ENCODE measurements at places on chromosomes 2 and 18.

DNA sequence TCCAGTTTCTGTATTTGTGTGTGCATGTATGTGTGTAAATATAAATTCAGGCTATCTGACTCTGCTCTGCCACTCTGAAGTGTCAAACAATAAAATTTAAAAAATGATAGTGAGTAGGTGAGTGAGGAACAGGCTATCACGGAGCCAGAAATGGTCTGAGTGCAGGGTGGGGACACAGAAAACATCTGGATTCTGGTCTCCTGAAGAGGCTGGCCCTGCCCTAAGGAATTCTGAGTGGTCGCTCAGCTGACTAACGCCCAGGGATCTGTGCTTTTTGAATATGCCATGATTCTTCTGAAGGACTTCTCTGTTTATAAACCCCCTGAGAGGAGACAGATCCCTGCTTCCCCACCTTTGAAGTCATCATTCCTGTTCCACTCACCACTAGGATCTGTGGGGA lies 353.9 kb upstream of the GYPC start:
- no peak for DNase-seq

DNA sequence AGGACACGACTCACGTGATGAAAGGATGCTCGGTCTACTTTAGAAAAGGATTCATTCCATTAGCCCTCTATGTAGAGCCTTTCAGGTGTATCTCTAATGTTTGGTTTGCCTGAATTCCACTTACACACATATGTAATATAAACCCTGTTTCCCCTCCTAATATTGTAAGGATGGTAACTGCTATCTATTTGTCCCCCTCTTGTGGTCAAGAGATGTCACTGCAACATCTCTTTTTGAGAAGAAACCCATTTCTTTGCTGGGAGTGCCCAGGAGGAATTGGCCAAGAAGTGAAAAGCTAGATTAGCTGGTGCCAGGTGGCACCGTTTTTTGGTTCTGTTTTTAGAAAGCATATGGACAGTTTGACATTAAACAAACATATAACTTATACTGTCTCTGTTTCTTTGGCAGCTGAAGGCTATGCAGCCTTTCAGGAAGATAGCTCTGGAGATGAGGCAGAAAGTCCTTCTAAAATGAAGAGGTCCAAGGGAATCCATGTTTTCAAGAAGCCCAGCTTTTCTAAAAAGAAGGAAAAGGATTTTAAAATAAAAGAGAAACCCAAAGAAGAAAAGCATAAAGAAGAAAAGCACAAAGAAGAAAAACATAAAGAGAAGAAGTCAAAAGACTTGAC lies 41.2 kb downstream of the RALBP1 start:
- DNase-seq = peak; percentile 54

- no peak for DNase-seq
Observed at GRCh38 chr2:102789349-102790090, 27.7 kb downstream of the TMEM182 start.

DNA sequence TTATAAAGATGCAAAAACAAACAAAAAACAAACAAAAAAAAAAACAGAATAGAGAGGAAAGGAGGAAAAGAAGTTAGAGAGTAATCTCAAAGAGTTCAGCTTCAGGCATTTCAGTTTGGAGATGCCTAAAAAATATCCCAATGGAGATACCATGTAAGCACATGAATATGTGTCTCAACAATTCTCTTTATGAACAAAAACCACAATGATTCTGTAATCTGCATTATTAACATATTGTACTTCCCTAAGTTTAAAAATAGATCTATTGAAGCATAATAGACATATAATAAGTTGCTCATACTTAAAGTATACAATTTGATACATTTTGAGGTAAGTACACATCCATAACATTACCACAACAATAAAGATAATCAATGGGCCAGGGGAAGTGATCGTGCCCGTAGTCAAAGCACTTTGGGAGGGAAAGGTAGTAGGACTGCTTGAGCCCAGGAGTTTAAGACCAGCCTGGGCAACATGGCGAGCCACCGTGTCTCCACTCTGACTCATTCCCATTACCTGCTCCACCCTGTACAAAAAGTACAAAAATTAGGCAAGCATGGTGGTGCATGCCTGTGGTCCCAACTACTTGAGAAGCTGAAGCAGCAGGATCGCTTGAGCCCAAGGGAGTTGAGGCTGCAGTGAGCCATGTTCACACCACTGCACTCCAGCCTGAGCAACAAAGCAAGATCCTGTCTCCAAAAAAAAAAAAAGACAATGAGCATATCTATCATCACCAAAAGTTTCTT lies 158.9 kb downstream of the ATAD2B start:
- no peak for DNase-seq

DNA sequence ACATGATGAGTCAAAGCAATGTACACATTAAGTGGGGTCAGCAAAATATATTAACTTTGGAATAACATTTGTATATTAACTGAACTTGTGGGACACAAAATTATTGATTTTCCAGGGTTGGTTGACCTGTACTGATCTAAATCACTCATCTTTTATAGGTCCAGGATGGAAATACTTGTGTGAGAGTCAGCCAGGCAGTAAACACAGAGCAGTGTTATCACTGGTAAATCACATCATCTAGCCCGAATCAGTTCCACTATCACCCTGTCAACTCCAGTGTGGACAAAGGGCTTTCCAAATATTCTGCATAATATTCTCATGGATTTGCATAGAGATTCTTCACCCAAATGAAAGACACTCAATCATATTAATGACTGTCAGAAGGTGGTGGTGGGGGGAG lies 295.7 kb downstream of the LRP1B start:
- no peak for DNase-seq

GRCh38 chr2:168798888-168799410 lies 3.5 kb upstream of the NOSTRIN start:
- peak; percentile 15 for DNase-seq

DNA sequence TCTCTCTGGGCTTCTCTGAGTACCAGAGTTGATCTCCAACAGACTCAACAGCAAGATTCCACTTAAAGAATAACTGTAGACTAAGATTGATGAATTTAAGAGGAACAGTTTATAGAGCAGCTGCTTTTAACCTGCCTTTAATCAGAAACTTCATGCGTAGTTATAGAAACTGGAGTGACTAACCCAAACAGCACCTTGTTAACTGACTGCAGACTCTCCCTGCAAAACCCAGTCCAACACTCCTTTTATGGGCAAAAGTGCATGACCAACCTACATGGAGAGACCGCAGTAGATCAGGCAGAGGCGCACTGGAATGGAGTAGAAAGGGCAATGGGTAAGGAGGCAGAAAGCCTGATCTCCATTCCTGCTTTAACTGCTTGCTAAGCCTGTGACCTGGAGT lies 110.6 kb downstream of the NRP2 start:
- no peak for DNase-seq

GRCh38 chr2:237143676-237144440 lies 58.2 kb downstream of the COPS8 start:
- no peak for DNase-seq

GRCh38 chr18:11496526-11497172 lies 112.7 kb upstream of the SLC35G4 start:
- DNase-seq = no peak

DNA sequence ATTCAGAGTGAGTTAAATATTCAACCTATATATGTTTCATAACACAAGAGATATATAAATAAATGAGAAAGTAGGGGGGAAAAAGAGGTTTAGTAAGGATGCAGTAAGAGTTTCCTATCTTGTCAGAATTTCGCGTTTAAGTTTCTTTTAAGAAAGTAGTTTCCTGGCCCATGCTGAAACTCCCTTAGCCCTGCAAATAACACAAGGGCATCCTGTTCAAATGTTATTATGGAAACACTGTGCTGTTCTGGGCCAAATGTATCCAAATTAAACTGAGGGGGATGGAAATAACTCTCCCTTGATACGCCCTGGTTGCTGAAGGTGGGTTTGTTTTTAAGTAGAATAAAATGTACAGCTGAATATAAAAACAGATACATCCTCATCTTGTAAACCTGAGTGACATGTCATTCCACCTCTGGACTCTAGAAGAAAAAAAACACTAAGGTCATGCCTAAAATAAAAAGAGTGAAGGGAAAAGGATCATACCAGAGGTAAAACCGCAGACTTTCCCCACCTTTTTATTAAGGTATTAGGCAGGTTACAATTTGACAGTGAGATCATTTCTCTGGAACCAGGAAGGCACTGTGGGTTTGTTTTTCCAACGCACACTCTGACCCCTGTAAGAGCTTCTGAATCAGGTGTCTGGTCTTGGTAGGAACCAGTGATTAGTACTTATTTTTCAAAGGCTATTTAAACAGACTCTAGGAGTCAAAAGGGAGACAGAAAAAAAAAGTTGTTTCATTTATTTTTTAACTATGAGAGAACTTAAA lies 16.7 kb downstream of the BCL2 start:
- DNase-seq = no peak

DNA sequence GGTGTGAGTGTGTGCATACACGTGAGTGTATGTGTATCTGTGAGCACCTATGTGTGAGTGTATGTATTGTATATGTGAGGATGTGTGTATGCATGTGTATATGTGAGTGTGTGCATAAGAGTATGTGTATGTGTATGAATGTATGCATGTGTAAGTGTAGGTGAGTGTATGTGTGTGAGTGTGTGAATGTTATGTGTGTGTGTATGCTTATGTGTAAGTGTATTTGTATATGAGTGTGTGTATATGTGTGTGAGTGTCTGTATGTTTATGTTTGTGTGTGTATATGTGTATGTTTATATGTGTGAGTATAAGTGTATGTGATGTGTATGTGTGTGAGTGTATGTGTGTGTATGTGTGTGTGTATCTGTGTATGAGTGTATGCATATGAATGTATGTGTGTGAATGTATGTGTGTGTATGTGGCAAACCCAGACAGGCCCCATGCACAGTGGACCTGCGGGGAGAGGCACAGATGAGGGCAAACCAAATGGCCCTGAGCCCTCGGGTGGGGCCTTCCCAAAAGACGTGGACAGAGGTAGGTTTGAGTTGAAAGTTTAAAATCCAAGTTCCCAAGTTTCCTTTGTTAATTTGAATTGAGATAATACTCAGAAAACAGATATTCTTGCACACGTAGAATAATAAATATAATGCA lies 51.5 kb downstream of the EDAR start:
- no peak for DNase-seq

GRCh38 chr18:10020171-10020570 lies 106.4 kb downstream of the VAPA start:
- DNase-seq = no peak

DNA sequence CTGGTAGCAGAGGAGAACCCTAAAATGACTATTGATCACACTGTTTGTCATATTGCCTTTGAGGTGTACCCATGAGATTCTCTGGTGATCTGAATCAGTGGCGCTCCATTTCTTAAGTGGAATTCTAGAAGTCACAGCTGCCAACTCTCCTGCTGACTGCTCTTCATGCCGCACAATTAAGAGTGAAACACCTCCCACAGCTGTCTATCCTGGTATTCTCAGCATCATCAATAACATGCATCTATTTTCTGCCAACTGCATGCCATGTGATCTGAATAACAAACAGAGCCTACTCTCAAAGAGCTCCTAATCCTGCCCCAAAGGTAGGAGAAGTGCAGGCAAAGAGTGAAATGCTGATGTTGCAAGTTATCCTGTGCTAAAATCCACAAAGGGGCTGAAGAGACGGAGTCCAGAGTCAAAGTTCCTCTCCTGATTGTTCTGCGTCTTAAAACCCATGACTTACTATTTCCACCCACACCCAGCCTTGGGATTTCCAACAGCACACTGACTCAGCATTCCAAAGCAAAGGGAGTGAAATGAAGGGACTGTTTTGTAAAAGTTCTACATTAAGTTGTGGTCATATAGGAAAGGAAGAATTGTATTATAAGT lies 13.7 kb upstream of the DAPL1 start:
- DNase-seq = no peak

- no peak for DNase-seq
Observed at GRCh38 chr2:237541243-237541642, 25.1 kb upstream of the PRLH start.

DNA sequence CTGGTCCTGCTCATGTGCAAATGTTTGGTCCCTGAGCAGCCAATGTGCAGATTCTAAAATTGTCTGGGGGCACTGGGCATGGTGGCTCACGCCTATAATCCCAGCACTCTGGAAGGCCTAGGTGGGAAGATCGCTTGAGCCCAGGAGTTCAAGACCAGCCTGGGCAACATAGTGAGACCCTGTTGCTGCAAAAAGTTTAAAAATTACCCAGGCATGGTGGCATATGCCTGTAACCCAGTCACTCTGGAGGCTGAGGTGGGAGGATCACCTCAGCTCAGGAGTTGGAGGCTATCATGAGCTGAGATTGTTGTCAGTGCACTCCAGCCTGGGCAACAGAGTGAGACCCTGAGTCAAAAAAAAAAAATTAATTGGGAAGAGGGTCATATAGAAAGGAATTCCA lies 5.1 kb downstream of the LIPG start:
- DNase-seq = no peak

- no peak for DNase-seq
Observed at GRCh38 chr2:170146784-170147183, 31.2 kb upstream of the MYO3B start.

GRCh38 chr2:159106109-159106508 lies 137.7 kb downstream of the TANC1 start:
- no peak for DNase-seq

- no peak for DNase-seq
Observed at GRCh38 chr18:43919551-43919950, 642.3 kb upstream of the SYT4 start.

DNA sequence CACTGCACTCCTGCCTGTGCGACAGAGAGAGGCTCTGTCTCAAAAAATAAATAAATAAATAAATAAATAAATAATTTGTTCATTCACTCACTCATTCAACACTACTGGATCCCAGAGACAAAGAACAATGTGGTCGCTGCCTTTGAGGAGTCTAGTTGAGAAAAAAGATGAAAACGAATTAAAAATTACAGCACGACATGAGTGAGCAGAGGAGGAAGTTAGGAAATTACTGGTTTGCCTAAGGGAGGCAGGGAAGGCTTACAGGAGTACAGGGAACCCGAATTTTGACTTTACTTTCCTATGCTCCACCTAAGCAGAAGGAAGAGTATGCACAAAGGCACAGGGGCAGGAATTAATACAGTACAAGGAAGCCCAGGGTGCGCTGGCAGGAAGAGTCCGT lies 4.2 kb upstream of the KCMF1 start:
- DNase-seq = no peak

- no peak for DNase-seq
Observed at GRCh38 chr2:180202467-180202951, 195.4 kb upstream of the CWC22 start.

DNA sequence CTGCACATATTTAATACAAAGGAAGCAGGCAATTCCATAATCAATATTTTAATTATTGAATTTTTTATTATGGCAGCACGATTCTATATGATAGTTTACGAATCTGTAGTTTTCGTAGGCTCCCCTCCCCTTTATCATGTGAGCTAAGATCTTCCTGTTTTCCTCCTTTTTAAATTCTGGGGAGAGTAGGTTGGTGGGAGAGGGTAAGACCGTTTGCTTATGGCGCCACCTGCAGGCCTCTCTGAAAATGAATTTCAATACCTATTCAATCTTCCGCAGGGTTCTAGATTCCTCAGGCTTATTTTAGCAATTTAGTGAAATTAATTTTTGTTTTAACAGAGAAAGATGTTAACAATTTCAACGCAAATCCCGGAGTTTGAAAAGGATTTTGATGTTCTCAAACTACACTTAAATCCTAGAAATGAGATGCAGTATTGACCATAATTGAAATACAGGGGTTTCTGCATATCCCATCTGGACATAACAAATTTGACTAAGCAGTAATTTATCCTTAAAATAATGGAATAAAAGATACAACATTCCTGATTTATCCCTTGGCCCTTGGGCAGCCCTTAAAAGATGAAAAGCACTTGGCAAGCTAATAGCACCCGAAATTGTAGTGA lies 12.8 kb upstream of the GBX2 start:
- peak; percentile 56 for DNase-seq

GRCh38 chr2:172484706-172485105 lies 57.3 kb downstream of the ITGA6 start:
- no peak for DNase-seq
